ENCODE measurements at places on chromosomes 16 and 17.
A peak's percentile ranks its signal among the peaks of the same experiment; 100 is the strongest.

DNA sequence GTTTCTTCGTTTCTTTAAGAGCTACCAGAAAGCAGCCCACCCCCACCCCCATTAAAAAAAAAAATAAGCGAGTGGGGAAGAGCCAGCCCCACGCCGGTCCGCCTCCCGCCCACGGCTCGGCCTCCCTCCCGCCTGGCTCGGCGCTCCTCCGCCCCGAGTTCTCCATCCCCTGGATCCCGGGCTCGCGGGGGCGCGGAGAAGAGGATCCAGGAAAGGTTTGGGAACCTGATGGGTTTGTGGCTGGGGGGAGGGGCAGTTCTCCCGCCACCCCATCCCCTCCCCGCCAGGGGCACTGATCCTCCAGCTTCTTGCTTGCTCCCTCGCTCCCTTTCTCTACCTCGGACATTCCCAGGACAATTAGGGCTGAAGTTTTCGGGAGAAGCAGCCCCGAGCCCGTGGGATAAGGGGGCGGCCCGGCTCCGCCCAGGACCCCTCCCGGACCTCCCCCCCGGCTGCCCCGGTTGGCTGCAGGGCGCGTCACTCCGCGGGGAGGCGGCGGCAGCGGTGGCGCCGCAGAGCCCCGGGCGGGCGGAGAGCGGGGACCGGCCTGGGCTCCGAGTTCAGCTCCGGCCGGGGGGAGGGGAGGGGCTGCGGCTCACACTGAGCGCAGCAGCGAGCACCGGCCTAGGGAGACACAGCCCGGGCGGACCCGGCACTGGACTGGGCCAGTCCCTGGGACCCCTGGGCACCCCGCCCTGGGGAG, 1.0 kb upstream of the SALL1 start:
- peak; percentile 28 for DNase-seq

- DNase-seq, result no peak
These were observed 3.7 kb downstream of the CHST5 start for GRCh38 chr16:75532142-75532765.

DNA sequence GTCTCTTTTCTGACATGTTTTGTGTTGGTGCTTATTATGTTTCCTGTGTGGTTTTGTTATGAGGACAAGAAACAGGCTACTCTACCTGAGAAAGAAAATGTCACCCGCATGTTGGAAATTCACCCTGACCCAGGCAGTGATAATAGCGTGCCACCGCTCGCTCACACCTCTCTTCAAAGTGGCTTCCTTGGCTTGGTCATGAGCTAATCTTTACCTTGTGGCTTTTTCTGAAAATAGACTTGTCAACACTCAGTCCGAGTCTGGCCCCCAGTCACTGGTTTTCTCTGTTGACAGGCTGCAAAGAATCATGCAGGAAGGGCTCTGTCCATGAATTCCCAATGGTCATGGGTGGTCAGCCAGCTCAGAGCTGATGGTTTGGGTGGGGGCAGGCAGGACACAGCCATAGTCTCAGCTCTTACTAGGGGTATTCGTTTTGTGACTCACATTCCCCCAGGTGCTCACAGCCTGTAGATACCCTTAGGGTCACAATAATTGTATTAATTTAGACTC, 121.3 kb upstream of the CACNG5 start:
- no peak for DNase-seq

DNA sequence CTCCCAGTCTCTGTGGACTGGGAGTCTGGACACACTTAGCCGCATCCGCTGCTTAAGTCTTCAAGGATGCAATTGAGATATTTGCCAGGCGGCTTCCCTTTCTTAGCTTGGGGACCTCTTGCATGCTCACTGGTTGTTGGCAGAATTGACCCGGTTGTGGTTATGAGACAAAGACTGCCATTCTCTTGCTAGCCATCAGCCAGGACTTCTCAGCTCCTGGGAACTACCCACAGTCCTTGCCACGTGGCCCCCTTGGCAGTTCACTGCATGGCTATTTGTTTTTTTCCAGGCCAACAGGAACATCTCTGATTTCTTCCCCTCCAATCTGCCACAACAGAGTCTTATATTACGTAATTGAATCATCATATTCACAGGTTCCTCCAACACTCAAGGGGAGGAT, 25.5 kb downstream of the CACNG4 start:
- no peak for DNase-seq

GRCh38 chr17:64064331-64064730, 43.9 kb upstream of the ICAM2 start:
- DNase-seq, result no peak

DNA sequence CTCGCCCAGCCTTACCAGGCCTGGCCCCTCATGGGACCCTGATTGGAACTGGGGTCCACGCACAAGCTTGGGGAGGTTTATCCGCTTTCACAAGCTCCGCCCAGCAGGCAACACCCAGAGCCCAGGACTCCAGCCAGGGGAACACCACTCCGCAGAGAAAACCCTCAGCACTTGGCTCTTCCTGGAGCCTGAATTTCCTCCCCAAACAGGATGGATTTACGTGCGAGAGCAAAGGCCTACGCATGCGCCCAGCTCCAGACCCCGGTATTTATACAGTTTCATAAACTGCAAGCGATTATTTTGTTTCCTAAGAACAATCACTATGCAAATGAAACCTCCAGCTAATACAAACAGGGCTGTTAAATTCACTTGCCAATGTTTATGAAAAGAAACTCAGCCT, 22.8 kb downstream of the ZNF423 start:
- DNase-seq, result no peak

DNA sequence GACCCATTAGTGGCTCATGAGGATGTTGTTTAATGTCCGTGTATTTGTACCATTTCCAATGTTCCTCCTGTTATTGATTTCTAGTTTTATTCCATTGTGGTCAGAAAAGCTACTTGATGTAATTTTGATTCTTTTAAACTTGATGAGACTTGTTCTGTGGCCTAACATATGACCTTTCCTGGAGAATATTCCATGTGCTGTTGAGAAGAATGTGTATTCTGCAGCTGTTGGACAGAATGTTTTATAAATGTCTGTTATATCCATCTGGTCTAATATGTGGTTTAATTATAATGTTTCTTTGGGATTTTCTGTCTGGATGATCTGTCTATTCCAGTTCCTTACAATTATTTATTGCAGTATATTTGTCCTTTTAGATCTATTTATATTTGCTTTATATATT, 2.9 kb upstream of the ABCA10 start:
- no peak for DNase-seq

GRCh38 chr16:70565053-70565452, 41.4 kb downstream of the SF3B3 start:
- DNase-seq, result no peak

DNA sequence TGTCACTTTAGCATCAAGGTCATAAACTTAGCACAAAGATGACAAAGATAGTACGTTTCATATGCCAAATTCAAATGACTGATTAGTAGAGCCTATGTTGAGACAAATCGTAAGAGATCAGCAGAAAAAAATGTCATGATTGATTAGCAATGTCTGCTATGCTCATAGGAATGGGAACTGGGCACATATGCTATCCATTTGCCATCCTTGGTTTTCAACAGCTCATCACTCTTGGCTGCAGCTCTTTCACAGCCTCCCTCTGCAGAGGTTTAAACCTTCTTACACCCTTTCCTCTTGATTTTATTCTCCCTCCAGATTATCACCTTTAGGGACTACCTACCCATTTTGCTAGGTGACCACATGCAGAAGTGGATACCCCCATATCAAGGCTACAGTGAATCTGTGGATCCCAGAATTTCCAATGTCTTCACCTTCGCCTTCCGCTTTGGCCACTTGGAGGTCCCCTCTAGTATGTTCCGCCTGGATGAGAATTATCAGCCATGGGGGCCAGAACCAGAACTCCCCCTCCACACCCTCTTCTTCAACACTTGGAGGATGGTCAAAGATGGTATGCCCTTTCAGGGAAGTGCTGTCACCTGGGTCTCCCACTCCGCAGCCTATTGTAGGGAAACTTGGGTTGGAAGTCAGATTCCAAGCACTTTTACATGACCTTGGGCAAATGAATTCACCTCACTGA, 16.2 kb downstream of the MPO start:
- no peak for DNase-seq

GRCh38 chr17:40547079-40547784, 18.0 kb downstream of the CCR7 start:
- peak; percentile 96 for DNase-seq

GRCh38 chr17:47975189-47975822, 4.4 kb downstream of the CDK5RAP3 start:
- DNase-seq, result no peak

GRCh38 chr17:29004081-29004692, 1.6 kb downstream of the SEZ6 start:
- DNase-seq, result no peak

DNA sequence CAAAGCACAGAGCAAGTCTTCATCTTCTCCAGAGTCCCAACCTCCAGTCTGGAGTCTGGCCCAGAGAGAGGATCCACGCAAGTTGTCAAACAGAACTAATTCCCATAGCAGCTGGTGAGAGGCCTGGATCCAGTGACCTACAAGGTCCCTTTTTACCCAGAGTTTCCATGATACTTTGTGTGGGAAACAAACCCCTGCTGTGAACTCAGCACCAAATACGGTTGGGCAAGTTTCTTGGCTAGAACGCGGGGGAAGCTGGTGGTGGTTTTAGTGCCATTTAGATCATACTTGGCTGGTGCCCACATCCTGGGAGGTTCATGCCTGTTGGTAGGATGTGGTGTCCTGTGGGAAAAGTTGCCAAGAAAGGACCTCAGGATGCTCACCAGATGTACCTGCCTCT, 18.1 kb downstream of the TMC7 start:
- no peak for DNase-seq

DNA sequence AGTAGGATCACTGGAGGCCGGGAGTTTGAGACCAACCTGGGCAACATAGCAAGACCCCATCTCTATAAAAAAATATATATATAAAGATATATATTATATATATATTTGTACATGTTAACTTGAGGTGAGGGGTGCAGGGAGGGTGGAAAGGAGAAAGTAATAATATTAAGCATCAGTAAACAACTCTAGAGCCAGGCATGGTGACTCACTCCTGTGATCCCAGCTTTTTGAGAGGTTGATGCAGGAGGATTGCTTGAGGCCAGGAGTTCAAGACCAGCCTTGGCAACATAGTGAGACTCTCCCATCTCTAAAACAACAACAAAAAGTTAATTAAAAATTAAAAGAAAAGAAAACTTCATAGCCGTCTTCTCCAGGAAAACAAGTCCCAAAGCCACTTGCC, 61.7 kb upstream of the SMURF2 start:
- no peak for DNase-seq

- DNase-seq, result peak; percentile 77
These were observed 725 bp upstream of the ARL5C start for GRCh38 chr17:39166437-39167335.

GRCh38 chr16:79644971-79645667, 44.6 kb upstream of the MAF start:
- no peak for DNase-seq

DNA sequence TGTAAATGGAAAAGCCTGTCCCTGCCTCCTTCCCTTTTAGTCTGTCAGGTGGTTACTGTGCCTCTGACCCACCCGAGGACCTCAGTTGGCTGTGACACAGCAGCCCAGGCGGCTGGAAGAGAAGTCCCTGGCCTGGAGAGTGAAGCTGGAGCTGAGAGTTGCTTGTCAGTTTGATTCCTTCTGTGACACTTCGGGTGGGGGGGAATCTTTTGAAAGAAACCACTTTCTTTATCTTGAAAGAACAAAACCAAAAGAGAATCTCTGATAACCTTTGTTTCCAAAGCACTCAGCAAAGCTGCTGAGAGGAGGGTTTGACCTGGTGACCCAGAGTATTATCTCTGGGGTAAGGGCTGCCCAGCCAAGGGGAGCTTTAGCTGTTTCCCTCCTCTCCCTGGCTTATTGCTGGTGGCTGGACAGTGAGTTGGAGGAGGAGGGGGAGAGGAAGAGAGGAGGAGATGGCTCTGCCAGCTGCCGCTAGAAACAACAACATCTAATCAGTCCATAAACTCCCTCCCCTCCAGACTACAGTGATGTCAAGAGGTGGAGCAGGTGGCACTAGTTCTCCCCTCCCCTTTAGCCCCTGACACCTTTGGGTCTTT, 34.0 kb downstream of the YPEL2 start:
- no peak for DNase-seq

- DNase-seq, result no peak
These were observed 2.5 kb downstream of the IRX6 start for GRCh38 chr16:55326261-55327092.

DNA sequence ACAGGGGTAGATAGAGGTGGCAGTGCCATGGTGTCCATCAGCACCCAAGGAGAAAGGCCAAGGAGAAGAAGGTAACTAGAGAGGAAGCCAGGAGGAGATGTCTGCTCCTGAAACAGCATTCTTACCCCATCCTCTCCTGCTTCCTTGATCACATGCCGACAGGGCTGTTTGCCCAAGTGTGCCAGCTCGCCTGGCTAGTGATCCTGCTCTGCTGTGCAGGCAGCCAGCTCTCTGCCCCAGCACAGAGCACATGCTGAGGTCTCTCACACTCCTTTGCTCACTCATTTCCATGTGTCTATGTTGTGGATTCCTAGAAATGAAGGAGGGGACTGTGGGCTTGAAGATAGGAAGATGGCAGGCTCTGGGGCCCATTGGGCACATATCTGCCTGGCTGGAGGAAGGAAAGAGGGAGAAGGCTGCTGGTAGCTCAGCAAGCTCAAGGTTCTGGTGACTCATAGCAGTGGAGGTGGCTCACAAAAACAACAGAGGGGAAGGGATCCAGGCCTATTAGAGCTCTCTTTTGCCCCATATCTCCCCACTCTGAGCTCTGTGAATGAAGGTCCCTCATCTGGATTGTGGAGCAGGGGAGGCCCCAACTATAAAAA, 54.3 kb downstream of the NEUROD2 start:
- DNase-seq, result no peak

DNA sequence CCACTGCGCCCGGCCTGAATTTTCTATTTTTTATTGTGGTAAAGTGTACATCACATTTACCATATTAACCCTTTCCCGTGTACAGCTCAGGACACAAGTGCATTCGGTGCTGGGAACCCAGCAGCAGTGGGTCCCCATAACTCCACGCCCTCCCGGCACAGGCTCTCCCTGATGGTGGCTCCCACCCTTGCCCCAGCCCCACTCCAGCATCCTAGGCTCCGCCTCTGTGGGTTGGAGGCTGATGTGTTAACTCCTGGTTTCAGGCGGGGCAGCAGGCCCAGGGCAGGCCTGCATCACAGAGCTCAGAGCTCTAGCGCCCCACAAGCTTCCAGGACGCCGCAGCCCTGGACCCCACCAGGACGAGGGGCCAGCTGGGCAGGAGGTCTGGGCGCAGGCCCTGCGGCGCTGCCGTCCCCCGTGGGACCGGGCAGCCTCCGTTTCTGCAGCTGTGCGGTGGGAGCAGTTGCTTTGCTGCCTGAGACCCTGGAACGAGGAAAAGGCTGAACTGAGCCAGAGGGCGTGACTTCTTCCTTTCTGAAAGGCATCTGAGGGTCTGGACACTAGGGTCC, 19.6 kb downstream of the ZFPM1 start:
- DNase-seq, result no peak

DNA sequence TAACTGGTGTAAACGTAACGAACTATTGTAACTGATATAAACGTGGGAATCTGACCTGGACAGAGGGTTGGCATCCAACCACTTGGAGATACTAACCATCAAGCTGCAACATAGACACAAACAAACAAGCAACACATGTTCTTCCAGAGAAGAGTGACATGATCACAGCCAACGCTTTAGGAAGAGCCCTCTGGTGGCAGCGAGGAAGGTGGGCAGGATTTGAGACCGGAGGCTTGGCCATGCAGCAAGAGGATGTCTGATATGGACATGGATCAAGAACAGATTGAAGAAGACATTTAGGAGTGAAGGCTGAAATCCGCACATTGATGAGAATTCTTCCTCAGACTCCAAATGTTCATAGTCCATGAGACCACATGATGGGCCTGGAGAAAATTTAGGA, 40.3 kb upstream of the TNRC6A start:
- DNase-seq, result no peak
